ENCODE measurements at places on chromosomes 1 and 21.

DNA sequence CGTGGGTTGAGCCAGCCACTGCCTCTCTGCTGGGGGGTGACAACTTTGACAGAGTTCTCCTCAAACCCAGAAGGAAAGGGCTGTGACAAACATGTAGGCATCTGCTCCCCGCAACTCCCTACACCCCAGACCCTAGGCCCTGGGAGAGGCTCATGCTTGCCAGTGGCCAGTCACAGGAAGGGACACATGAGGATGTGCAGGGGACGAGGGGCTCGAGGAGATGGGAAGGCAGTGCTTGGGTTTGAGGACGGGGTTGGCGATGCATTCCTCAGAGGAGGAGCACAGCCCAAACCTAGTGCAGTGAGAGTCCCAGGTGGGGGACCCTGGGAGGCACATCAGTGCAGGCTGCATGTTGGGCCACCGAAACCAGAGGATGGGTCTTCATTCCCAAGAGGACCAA is 62.1 kb downstream of the STUM start:
- no peak for DNase-seq

DNA sequence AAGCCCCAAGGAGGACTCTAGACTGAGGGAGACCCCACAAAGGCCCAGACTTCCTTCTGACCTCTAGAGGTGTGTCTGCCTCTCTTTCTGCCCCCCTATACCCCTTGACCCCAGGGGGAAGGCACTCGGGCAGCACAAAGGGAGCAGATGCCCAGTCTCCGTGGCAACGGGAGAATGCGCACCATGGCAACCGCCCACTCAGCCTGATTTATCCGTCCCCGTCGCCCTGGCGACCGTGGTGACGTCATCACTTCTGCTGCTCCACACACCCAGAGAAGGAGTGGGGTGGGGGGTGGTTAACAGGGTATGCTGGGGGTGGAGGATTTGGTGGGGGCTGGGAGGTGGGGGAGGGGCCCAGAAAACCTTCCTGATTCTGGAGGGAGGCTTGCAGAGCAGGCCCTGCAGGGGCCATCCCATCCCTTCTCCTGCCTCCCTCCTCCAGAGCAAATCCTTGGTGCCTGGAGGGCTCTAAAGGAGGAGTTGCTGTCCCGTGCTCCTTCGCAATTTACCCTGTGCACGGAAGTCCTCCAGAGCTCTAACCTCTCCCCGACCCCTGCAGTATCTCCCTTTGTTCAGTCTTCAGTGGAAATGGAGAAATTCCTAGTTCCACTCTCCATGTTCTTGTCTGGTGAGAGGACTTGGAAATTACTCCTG is 6.3 kb downstream of the CELF3 start:
- peak; percentile 13 for DNase-seq

GRCh38 chr1:5620997-5621396 is 371.2 kb downstream of the NPHP4 start:
- DNase-seq = no peak

GRCh38 chr1:172283766-172284165 is 136.7 kb upstream of the C1orf105 start:
- no peak for DNase-seq

- no peak for DNase-seq
Measured at GRCh38 chr1:246293366-246294121, 213.5 kb downstream of the SMYD3 start.

GRCh38 chr1:214617843-214618242 is 14.8 kb downstream of the CENPF start:
- no peak for DNase-seq

DNA sequence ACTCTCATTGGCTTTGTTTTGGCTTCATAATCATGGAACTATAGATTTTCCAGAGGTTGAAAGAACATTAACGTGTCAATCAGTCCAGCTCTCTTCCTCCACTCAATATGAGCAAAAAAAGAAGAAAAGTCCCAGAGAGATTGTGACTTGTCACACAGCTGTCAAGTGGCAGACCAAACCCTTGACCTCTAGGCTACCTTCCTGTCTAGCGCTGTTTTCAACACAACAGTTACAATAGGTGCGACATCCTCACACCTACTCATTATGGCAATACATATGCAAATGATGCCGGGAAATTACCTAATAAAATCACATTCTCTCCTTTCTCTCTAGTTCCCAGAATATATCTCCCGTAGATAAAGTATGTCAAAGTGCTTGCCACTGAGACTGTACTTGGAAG is 1.1 kb downstream of the WARS2 start:
- DNase-seq = no peak

- no peak for DNase-seq
Measured at GRCh38 chr1:198275597-198275996, 118.8 kb downstream of the NEK7 start.

DNA sequence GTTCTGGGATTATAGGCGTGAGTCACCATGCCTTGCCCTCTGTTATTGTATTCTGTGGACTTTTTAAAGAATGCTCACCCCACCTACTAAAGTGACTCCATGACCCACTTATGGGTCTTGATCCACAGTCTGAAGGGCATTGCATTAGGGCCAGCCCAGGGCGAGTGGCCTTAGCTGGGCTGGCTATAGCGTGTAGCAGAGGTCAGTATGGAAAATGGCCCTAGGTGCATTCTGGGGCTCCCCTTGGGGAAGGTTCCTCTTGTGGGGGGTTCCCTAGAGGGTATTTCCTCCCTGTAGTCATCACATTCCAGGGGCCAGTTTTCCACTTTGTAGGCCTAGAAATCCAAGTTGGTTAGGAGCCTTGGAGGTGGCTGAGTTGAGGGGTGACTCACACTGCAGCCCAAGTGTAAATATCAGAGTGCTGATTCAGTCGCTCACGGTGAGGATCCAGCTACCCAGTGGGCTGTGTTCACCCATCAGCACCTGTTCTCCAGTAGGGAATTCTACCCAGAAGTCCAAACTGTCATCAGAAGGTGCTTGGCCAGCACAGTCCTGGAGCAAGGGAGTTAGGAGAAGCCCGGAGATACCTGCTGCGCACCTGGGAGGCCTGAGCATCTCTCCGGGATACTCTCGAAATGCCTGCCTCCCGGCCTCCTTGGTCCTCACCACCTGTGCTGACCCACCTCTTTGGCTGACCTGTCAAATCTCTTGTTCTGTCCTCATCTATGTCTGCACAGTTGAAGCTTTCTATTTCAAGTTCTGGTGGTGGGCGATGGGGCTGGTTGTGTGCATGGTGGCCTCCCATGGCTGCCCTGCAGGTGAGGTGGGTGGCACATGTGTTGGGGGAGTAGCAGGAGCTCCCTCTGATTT is 52.2 kb downstream of the NENF start:
- no peak for DNase-seq

DNA sequence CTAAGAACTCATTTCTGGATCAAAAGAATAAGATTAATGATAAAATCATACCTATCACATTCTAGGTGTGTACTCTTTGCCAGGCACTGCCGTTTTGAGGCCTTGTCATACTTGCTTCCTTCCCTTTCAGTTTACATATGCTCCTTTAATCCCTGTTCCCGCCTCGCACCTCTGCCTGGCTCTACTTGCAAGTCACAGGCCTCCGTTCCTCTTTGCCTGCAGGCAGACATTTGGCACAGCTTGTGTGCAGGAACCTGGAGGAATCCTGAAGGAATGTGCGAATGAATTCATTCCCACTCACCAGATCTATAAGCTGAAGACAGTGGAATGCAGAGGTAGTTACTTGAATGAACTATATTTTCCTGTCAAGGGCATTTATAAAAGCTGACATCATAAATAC is 13.8 kb downstream of the WLS start:
- no peak for DNase-seq

DNA sequence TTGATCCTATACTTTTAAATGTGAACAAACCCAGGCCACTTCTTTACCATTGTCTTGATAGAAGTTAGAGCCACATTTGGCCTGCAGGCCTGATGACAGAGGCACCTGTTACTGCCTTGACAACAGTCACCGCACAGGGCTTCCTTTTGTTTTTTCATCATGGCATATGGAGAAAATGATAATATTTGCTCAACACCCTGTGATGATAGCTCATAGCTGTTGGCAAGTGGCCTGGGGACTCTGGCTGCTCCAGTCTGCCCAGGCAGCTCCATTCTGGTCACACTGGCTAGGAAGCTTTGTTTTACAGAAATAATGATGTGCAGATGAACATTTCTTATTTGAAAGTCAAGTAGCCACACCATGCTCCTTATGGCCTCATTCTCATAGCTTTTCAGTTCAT is 89.6 kb upstream of the GPR88 start:
- no peak for DNase-seq

DNA sequence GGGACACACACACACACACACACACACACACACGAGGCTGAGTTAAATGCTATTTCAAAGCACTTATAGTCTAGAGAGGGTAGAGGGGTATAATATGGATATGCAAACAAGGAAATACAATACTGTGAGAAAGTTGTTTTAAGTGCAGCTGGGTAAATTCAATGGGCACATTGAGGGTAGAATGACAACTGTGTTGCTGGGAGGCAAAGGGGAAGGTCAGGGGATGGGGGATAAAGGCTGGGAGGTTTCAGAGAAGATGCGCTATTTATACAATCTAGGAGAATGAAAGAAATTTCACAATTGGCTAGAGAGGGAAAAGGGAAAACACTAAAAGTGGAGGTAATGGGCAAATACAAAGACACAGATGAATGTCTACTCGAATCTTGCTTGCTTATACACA is 19.4 kb downstream of the EXTL2 start:
- no peak for DNase-seq

DNA sequence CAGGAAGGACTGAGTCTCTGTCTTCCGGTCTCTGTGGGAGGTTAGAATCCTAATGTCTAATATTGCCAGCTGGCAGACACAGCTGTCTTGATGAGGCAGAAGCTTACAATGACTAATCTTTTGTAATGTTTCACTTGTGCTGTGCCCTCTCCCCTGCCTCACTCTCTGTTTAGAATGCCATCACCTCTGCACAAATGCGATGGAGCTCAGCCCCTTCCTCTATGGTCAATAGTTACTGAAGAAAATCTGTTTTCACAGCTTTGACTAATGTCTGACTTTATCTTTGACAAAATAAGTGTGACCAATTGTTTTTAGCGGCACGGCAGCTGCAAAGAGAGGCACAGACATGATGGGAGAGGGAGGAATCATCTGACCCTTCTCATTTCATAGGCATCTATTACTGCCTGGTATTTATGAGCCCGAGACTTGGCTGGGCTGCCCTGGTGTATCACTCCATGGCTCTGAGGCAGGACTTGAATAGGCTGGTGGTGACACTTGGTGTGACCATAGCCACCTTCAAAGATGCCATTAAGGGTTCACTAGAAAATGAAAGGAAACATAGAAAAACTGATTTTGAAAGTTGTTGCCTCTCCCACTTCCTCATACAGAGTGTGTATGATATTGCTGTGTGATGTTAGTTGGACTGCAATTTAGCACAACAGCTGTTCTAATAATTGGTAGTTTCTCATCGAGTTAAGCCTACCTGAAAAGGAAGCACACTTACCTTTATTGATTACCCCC is 163.2 kb upstream of the NBPF11 start:
- no peak for DNase-seq

DNA sequence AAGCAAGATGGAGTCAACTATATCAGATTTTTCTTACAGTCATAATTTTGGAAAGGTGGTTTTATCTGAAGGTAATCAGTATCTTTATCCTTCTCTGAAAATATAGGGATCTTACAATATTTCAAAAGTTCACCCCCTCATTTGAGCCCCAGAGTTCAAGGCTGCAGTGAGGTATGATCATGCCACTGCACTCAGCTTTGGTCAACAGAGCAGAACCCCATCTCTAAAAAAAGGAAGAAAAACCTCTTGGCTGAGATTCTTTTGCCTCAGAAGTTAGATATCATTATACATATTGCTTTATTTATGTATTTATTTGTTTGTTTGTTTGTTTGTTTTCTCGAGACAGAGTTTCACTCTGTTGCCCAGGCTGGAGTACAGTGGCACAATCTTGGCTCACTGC is 11.5 kb upstream of the RBBP5 start:
- DNase-seq = no peak

DNA sequence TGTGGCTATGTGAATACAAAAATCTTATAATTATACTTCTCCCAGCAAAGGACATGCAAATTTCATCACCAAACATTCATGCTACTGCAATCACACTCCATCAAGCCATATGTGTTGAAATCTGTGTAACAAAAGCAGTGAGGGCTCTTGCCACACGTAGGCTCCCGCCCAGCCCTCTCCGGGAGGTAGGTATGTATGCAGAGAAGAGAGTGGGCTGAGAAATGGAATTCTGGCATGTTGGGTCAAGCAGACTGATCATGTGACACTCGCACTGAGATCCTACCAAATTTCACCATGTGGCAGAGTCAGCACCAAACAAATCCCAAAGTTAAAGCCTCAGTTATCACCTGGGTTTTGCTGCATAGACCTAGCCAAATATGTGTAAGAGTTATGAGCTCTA is 49.7 kb downstream of the APP start:
- no peak for DNase-seq

- DNase-seq = no peak
Measured at GRCh38 chr1:242187171-242187570, 188.3 kb upstream of the MAP1LC3C start.

DNA sequence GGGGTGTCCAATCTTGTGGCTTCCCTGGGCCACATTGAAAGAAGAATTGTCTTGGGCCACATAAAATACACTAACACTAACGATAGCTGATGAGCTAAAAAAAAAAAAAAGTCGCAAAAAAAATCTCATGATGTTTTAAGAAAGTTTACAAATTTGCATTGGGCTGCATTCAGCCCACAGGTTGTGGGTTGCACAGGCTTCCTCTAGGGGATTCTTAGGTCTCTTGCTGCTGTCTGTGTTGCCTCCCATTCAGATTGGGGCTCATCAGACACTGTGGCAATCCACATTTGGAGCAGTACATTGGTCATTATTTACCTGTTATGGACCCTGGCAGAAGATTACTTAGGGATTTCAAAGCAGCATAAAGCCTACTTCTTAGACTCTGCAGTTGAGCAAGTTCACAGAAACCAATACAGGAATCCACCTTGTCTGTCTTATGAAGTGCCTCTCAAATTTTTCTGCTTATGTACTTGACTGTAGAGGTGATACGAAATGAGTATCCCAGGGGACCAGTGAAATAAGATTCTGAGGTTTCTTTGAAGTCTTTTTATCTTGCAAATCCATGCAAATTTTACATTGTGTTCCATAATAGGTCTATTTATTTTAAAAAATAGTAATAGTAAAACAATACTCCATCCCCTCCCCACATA is 205.5 kb downstream of the RPS6KC1 start:
- DNase-seq = no peak

DNA sequence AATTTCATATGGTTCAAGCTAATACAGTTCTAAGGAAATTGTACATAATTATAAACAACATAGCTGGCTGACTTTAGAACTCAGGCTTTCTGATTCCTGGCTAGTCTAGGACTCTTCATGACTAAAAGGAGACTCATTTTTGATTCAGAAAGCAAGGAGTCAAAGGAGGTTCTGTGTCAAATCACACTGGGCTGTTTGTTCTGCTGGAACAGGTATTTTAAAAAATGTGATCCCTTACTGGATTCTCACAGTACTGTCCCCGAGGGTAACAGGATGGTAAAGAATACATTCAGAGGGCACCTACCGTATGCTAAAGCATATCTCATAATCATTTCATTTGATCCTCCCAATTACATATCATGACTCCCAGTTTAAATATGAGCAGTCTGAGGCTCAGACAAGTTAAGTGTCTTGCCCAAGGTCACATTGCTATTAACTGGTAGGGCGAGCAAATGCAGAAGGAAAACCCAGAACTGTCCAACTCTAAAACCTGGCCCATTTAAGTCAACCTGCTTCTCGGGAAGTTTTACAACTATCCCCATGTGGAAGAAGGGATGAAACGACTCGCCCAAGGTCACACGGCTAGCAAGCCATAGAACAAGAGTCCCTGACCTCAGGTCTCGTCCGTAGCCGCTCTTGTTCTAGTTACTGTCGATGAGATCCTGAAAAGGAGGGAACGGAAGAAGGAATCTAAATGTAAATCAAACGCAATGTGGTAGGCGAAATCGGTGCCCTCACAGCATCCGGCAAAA is 675 bp downstream of the MYSM1 start:
- DNase-seq = no peak
